ENCODE measurements at places on chromosomes 1 and 21.

DNA sequence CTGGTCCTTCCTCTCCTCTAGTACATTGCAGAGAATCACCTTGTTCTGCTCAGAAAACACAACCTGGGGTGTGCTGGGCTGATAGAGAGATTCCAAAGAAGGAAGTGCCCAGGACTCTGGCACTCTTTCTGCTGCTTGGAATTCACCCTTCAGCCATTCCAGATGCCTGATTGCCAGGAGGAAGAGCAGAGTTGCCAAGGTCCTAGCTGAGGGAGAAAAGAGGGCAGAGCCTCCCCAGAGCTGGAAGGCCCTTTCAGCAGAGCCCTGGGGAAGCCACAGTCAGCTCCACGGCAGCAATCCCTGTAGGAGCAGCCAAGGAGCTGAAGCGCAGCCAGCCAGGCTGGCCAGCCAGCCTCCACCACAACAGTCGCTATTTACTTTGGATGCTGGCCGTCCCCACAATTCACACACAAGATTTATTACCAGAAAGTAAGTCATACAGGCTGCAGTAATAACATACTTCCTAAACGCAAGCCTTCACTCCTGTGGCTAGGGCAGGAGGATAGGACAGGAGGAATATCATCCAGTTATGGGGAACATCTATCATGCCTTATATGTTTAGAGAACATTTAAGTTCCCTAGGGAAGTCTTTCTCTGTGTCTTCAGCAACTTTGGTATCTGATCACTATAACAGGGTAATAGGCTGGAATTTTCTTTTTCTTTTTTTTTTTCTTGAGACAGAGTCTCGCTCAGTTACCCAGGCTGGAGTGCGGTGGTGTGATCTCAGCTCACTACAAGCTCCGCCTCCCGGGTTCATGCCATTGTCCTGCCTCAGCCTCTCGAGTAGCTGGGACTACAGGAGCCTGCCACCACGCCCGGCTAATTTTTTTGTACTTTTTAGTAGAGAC is 36.6 kb upstream of the SLC44A3 start:
- peak; percentile 96 for DNase-seq

- DNase-seq, result peak; percentile 61
Observed at GRCh38 chr1:78833491-78833890, 173.0 kb downstream of the ADGRL4 start.

- DNase-seq, result no peak
Observed at GRCh38 chr1:206897175-206897574, at the start of gene IL24. TSS of gene IL24 (plus strand) at chr1:206897443. CDS start at chr1:206897833, 390 bp downstream.

DNA sequence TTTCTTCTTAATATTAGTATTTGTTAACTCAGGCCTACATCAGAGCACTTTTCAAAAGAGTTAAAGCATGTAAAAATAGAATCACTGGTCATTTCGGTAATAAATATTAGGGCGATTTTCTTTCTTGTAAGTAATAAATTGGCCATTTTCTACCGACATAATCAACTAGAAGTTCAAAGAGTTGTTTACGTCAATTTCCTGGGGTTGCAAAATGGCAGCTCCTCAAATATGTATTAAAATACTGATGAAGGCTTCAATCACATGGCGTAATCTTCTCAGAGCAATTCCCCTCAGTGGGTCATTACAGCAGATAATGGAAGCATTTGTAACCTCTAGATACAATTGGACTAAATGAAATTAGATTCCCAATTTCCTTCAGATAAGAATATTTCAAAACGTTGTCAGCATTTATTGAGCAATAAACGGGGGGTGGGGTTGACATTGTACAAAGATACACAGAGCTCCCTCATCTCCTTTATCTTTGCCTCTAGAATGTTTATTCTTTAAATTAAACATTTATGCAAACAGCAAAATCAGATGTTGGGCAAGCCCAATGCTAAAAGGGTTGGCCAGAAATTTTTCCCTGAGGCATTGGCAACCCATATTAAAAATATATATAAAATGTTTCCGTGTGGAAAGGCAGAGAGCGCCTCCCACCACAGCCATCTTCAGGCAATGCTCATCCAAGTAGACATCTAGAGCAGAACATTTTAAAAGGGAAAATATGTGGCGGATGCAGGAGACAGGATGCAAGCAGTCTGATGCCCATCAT is 240.6 kb downstream of the NCAM2 start:
- no peak for DNase-seq

- DNase-seq, result no peak
Observed at GRCh38 chr1:96510391-96510790, 211.2 kb upstream of the PTBP2 start.

- no peak for DNase-seq
Observed at GRCh38 chr1:206518743-206519142, 11.4 kb downstream of the RASSF5 start.

GRCh38 chr21:16211339-16212303 is 481.8 kb downstream of the USP25 start:
- DNase-seq, result no peak

DNA sequence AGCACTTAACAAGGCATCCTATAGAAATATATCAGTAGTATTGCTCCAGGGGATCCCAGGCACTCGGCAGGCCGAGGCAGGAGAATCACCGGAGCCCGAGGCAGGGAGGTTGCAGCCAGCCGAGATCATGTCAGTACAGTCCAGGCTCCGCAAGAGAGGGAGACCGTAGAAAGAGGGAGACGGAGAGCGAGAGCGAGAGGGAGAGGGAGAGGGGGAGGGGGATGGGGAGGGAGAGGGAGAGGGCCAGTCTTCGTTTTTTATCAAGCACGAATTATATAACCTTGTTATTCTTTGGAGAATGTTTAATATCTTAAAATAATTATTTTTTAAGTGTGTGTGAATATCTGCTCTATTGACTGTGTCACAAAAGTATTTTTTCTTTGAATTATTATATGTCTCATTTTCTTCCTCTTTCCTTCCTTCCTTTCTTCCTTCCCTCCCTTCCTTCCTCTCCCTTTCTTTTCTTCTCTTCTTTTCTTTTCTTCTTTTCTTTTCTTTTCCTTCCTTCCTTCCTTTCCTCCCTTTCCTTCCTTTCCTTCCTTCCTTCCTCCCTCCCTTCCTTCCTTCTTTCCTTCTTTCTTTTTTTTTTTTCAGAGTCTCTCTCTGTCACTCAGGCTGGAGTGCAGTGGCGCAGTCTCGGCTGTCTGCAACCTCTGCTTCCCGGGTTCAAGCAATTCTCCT is 233.7 kb downstream of the SRGAP2C start:
- DNase-seq, result no peak

GRCh38 chr1:192277635-192278034 is 39.2 kb upstream of the RGS21 start:
- no peak for DNase-seq

DNA sequence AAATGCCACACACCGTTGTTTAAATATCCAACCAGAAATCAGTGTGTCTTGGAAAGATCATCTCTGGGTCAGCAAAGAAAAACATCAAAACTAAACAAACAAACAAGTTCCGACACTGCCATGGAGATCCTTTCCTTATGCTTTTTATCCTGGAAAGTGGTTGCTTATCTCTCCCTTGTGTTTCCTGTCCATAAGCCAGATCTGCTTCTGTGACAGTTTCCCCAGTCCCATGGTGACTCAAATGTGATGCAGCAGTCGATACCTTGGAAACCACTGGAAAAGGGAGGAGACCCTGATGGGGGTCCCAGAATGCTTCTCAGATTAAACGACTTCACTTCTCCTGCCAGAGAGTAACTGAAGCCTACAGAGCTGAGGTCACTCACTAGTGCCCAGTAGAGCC is 94.7 kb downstream of the DMRTA2 start:
- no peak for DNase-seq

GRCh38 chr1:61980561-61980960 is 214.1 kb upstream of the L1TD1 start:
- DNase-seq, result no peak

- DNase-seq, result peak; percentile 30
Observed at GRCh38 chr1:56948403-56949023, 17.3 kb downstream of the C8B start.

DNA sequence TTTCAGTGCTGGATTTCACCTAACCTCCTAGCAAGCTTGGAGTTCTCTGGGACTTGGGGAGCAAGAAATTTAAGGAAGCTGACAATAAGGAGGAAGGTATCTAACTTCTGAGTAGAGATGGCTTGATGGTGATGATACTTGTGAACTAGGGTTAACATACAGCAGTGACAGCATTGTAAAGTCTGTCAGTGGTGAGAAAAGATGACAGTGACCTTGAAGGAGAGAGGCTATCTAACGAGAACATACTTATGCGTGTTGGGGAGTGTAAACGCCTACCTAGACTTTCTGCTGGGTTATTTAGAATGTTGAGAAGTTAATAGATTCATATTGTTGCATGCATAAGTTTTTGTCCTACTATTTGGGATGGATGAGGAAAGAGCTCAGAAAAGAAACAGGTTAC is 16.3 kb downstream of the POU2F1 start:
- DNase-seq, result no peak

GRCh38 chr1:208717525-208717924 is 473.3 kb upstream of the PLXNA2 start:
- no peak for DNase-seq

- DNase-seq, result no peak
Observed at GRCh38 chr1:91804546-91805023, 81.4 kb downstream of the TGFBR3 start.

- DNase-seq, result peak; percentile 47
Observed at GRCh38 chr1:78070758-78071157, 25.0 kb downstream of the GIPC2 start.

DNA sequence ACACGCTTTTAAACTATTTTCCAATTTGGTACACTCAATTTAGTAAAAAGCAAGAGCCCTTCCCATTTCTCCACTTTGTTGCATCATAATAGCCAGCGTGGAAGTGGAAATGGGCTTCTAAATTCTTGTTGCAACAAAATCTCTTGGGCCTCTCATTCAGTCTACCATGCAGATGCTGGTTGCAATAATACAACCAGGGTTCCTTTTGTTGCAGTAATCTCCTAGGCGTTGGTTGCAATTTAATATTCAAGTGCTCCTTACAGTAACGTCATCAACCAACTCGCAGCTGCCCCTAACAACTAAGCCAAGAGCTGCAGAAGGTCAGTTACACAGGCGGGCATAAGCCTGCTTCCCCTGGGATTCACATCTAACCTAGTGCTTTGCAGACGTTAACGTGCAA is 2.7 kb upstream of the HDGF start:
- DNase-seq, result no peak

DNA sequence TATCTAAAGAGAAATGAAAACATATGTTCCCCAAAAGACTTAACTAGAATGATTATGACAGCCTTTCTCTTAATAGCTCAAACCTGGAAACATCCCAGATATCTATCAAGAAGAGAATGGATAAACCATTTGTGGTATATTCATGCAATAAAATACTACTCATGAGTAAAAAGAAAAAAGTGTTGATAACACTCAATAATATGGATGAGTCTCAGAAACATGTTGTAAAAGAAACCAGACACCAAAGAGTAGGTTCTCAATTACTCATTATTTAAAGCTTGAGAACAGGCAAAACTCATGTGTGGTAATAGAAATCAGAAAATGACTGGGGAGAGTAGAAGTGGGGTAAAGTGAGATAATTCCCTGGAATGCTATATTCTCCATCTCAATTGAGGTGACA is 154.1 kb downstream of the PHTF1 start:
- DNase-seq, result peak; percentile 90

GRCh38 chr1:63325279-63325985 is 3.1 kb downstream of the FOXD3 start:
- DNase-seq, result no peak

GRCh38 chr1:177077006-177077405 is 87.5 kb downstream of the ASTN1 start:
- DNase-seq, result no peak

GRCh38 chr1:39915499-39916129 is 13.9 kb upstream of the MYCL start:
- DNase-seq, result no peak

- DNase-seq, result no peak
Observed at GRCh38 chr1:78048446-78048845, 2.7 kb downstream of the GIPC2 start.
